ENCODE measurements at places on chromosomes 7 and 10.

DNA sequence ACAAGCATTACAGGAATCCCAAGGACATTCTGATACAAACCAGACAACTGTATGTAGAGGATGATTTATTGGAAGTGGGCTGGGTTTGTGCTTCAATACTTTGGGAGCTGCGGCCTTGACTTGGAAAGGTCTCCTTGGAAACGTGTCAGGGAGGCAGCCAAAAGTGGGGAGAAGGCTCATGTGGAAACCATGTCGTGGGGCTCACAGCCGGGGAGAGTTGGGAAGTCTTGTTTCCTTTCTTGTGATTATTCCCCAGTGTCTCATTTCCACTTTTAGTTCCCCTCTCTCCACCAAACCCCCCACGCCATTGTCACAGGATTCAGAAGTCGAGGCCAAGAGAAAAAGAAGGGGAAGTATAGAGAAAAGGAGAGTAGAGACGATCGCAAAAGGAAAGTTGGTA lies 53.9 kb upstream of the SFMBT2 start:
- DNase-seq = no peak

DNA sequence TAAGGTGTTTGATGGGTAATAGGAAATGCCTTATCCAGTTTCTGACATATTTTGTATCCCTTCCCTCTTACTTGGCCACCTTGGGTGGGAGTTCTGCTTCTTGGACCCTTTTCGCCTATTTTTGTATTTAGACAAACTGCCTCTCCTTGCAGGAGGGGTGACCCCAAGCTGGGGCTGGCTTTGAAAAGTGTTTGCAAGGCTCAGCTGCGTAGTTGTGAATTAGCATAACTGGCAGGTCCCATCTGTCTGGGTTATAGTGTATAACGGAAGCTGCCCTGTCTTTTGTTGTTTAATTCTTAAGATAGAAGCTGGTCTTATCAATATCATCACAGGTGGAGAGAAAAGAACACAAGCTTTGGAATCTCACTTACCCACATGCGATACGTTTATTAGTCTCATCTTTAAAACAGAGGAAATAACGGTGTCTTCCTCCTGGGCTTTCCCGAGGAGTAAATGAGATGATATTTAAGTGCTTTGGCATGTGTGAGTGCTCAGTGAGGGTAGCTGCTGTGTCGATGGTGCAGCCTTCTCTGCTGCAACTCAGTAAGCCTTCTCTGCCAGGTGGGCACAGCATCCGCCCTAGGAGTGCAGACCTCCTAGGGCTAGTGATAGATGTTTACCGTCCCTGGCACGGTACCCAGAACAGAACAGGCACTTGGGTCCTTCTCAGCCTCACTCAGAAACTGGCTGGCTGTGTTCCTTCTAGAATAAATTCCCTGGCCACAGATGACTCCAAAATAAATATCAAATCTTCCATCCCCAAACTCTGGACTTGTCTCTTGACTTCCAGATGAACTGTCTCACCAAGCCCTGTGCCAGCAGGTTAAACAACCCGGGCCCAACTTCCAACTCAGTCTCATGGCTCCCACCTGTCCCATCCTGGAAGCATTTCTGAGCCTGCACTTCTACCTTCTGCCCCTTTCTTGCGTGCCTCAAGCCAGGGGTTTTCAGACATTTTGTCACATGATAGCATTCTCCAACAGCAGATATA lies 227.3 kb downstream of the GFRA1 start:
- no peak for DNase-seq

- no peak for DNase-seq
Measured at GRCh38 chr7:155456738-155457543, 988 bp upstream of the EN2 start.

GRCh38 chr10:21675157-21675796 lies 141.2 kb downstream of the MLLT10 start:
- DNase-seq = no peak

DNA sequence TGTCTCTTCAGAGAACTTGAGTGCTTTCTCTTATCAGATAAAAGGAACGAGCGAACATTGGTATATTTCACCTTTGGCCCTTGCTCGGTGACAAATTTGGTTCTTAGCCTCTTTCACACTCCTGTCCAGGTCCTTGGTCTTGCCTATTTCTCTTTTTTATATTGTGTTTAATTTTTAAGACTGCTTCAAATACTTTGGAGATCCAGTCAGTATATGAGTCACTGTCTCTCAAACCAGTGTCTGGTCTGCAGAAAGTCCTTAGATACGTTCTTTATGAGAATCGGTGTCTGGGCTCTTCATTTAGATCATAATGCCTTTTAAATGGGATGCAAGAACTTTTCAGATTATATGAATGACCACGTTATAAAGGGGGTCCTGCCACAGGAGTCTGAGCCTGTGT lies 55.0 kb downstream of the PIK3AP1 start:
- no peak for DNase-seq

DNA sequence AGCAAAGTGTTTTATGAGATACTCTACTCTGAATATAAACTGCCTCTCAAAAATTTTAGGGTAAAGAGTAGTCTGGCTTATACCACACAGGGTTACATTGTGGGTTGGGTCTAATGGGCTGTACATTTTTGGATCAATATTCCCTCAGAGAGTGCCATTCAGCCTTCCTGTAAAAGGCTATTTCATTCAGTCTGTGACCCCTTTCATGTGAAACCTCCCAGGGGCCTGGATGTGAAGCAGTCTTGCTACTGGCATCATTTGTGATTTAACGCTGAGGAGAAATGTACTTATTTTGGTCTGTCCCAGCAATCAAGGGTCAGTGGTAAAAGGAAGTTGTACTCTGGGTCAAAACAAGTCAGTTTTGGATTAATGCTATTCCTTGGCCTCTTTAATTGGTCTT lies 71.8 kb upstream of the PRKG1 start:
- DNase-seq = no peak

DNA sequence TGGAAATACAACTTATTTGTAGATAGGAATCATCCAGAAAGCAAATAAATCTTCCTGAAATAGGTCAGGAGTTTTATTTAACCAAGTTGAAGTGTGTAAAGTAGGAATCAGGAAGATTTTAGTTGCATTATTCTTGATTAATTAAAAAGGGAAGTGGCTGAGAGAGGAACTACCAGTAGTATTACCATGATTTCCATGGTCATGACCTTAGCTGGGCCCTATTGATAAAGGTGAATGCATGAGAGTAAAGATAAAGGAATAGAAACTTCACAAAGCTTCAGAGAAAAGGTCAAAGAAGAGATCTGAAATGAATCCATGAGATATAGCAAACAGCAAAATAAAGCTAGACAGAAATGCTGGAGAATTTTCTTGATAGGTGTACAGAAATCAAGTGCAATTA lies 46.2 kb upstream of the DLX6 start:
- no peak for DNase-seq

- DNase-seq = no peak
Measured at GRCh38 chr7:37815671-37816371, 32.6 kb upstream of the NME8 start.

- no peak for DNase-seq
Measured at GRCh38 chr10:72659694-72660093, 32.2 kb upstream of the MCU start.

GRCh38 chr7:106357675-106358074 lies 72.9 kb upstream of the NAMPT start:
- no peak for DNase-seq

DNA sequence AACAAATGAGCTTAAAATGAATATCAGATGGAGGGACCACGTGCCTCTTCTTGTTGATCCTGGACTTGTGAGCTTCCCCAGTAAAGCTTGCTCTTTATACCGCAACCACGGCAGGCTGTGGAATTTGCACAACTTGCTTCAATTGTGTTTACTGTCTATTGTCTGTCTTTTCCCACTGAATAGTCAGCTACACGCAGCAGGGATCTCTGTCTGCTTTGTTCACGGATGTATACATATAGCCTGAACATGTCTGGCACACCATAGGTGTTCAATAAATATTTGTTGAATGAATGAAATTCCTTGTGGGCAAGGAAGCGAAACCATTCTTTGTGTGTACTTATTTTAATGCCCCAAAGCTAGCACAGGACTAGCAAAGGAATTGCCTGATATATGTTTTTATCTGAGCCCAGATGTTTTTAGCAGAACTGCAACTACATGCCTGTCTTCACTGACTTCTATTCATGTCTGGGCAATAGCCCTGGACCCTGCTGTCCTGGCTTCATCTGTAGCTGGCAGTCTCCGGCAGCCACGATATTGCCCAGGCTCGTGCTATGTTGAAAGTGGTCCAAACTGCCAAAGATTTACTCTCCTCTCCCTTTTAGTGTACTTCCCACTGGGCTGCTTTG lies 29.9 kb upstream of the IFRD1 start:
- DNase-seq = no peak

Measured in esophagus squamous epithelium (tissue), 5 donors.